ENCODE measurements at places on chromosomes 12 and 14.

GRCh38 chr12:23756416-23756815 is 193.1 kb downstream of the SOX5 start:
- no peak for DNase-seq

- no peak for DNase-seq
Observed at GRCh38 chr12:32757157-32757556, 1.5 kb upstream of the YARS2 start.

GRCh38 chr12:81389550-81390099 is 311.7 kb downstream of the ACSS3 start:
- DNase-seq: no peak

DNA sequence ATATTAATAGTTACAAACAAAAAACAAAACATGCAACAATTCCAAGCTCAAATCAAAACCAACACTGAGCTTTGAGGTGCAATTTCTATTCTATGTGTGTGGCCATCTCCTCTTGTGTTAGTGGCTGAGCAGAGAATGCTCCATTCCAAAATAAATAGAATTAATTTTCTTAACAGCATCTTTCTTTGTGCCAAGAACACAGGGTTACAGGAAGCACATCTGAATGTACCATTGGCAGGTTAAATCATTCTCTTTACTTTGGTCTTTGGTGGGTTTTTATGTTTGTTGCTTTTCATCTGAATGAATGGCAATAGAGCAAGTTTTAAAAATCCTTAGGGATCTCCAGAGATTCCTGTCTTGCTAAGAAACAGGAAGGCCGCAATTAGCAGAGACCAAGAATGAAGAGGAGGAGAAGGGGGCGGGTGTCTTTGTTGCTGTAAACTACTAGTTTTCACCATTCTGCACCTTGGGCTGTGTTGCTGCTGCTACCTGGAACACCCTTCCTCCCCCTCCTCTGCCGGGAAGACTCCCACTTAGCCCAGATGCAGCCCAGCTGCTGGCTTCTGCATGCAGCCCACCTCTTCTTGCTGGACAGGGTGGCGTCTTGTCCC is 165.0 kb downstream of the RGS6 start:
- DNase-seq: no peak

GRCh38 chr14:24388474-24389179 is 10.2 kb upstream of the NYNRIN start:
- no peak for DNase-seq

DNA sequence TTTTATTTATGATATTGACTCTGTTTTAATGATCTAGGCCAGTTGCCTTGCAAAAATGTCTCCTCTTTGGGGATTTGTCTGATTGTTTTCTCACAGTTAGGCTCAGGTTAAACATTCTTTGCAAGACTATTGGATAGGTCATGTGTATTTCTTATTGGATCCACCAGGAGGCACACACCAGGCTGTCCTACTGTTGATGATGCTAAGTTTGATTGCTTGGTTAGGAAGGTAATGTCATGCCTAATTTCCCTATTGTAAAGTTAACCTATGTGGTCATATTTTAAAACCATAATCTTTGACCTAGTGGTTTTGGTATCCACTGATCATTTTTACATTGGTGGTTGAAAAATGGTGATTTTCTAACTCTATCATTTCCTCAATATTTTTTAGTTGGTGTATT is 137.1 kb downstream of the BRMS1L start:
- no peak for DNase-seq

- DNase-seq: no peak
Observed at GRCh38 chr12:76546889-76547288, 12.7 kb downstream of the OSBPL8 start.

GRCh38 chr12:71636704-71637115 is 26.9 kb downstream of the ZFC3H1 start:
- no peak for DNase-seq

GRCh38 chr12:85831327-85831990 is 4.8 kb downstream of the RASSF9 start:
- no peak for DNase-seq

- DNase-seq: no peak
Observed at GRCh38 chr12:19992311-19992710, 376.0 kb upstream of the PDE3A start.

DNA sequence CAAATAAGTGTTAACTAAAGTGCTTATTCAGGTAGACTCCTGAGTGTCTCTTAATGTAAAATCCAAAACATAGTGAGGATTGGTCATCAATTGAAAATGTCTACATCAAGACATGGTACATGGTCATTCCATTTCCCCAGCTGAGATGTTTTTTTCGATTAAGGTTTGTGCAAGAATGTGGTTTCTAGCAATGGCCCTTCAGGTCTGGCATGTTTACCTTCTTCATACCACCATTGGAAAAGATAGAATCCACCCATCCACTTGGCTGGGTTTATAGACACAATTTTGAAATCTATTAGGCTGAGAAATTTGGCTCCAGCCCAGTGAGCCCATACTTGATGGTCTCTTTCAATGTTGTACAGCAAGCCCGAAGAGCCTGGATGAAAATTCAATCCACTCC is 145.9 kb downstream of the ANO4 start:
- DNase-seq: no peak

- DNase-seq: no peak
Observed at GRCh38 chr12:60100160-60100559, 504.3 kb downstream of the SLC16A7 start.

DNA sequence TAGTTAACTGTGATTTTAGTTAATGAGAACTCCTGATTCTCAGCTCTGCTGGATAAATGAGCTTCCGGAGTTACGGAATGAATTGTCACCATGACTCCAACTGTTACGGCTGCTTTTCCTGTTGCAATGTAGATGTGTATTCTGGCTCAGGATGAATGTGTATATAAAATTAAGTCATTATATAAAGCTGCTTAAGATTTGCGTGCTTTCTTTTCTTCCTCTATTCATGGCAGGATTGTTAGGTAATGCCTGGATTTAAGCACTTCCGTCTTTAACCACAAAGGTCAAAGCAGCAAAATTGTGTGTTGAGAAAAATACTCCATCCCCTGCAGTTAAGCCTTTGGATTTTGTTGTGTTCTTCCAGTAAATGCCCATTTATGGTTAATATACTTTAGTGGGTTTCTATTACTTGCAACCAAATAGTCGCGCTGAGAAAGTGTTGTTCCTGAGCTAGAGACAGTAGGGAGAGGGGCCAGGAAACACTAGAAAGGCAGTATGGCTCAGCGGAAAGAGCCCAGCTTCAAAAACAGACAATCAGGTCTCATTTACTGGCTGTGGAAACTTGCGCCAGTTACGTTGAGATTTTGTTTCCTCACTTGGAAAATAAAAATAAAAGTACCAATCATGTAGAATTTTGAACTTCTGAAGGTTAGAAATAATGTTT is 9.4 kb upstream of the CCDC175 start:
- no peak for DNase-seq

GRCh38 chr12:6959058-6959804 is 8.1 kb downstream of the PTPN6 start:
- no peak for DNase-seq

DNA sequence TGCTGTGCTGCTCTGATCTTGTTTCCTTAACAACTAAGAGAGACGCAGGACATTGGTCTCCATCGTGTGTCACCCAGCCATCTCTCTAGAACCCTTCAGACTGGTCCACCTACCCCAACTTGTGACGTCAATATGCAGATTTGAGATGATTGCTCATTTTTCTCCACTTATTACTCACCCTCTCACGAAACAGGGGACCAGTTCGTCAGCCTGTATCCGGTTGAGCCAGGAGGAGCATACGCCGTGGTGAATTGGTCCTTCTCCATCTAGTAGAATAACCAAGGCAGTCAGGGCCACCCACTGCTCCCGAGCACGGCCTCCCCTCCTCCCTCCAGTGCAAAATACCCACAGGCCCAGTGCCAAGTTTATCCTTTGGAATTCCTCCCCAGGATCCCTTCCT is 36.2 kb upstream of the FBXO21 start:
- no peak for DNase-seq
